ENCODE measurements at places on chromosomes 11 and 22.

- no peak for DNase-seq
Observed at GRCh38 chr22:50610581-50610980, 10.0 kb downstream of the MAPK8IP2 start.

- no peak for DNase-seq
Observed at GRCh38 chr22:41382098-41382578, 396 bp downstream of the TEF start.

DNA sequence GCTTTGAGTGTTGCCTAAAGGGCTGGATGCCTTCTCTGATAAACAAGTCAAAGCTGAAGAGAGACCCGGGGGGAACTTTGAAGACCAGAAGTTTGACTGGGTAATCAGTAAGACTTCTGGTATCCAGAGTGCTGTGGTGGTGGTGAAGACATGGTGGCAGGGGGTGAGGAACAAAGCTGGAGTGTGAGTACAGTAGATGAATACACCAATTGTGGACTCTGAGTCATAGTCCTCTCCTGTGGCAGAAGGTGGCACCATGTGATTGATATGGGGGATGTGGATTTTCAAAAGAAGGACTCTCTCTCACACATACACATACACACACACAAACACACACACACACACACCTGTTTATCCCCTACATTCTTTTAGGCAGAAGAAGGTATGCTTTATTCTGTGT is 12.3 kb downstream of the MS4A6A start:
- no peak for DNase-seq

DNA sequence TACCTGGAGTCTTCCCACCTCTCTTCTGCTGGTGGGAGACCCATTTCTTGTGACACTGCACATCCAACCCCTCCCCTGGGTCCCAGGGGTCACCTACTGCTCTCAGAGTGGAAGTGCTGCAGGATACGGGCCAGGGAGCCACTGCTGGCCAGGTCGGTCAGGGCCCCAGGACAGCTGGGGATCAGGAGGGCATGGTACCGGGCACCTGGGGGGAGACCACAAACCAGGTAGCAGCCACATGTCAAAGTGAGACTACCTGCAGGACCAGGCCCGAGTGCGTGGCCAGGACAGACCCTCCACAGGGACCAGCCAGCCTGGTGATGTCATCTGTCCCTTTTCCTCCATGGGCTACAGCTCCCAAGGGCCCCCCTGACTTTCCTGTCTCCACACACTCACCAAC is 3.9 kb downstream of the GATD1 start:
- DNase-seq: no peak

DNA sequence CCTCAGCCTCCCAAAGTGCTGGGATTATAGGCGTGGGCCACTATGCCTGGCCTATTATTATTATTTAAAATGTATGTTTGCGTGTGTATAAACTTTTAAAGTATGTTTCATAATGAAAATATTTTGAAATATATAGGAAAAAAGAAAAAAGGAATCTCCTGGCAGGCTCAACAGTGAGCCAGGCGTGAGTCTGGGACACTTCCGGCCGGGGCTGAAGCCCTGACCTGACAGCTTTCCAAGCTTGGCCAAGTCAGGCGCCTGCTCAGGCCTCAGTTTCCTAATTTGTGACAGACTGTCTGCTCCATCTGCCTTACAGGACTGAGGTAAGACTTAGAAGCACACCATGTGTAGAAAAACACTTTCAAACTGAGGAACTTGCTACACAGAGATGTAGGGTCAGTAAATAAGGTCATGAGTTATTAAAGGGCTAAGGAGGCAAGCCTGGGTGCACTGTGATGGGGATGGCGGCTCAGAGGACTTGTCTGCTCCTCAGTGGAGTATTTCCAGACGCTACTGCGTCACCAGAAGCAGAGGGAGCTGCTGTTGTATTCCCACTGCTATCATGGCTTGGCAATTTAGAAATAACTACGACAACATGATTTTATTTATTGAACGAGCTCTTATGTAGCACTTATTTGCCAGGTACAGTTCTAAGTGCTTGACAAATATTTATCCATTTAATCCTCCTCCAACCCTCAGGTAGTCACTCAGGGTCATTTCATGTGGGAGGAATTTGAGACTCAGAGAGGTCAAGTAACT is 100.1 kb downstream of the PRR5L start:
- no peak for DNase-seq

DNA sequence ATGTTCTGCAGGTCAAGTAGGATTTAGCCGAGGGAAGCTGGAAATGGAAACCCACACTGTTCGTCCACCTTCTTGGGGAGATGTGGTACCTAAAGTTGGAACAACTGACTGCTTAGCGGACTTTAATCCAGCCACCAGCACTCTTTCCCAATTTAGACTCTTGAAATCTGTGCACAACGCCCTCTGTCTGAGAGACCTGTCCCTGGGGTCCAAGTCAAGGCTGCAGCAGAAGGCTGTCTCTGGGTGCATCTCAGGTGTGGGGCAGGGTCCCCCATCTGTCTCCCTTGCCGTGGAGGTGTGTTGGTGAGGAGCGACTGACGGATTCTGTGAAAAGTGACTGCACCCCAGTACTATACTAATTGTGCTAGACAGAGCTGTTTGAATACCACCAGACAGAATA is 168.2 kb upstream of the CADM1 start:
- DNase-seq: no peak

- DNase-seq: no peak
Observed at GRCh38 chr11:115185507-115185906, 318.7 kb downstream of the CADM1 start.

DNA sequence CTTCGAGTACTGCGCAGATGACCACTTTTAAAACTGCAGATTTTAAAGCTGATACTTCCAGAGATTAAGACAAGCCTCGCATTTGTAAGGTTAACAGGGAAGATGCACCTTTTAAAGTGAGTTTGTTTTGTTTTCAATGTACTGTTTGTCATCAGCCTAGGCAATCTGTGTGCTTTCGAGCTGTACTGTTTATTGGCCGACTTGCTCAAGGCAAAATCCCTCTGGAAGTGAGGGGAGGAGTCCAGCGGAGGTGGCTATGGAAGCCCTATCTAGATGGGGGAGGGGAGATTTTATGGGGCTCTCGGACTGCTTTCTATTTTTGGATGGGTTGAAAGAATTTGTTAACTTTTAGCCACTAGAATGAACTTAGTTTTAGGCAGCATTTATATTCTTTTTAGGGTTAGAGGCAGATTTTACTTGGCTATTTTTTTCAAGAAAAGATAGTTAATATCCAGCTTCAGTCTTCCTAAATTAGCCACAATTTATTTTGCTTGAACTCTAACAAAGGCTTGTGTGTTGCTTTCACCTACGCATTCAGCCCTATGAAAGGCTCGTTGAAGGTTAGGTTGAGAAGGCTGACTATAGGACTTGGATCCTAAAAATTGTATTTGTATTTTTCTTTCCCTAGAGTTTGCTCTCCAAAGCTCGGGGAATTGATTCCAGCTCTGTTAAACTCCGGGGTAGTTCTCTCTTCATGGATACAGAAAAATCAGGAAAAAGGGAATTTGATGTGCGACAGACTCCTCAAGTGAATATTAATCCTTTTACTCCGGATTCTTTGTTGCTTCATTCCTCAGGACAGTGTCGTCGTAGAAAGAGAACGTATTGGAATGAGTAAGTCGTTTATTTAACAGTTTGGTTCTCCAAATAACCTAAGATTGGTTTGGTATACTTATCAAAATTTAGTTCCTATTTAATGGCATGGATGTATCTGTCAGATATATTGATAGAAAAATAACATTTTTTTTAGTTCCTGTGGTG is 2.1 kb downstream of the WEE1 start:
- DNase-seq: peak; percentile 92

DNA sequence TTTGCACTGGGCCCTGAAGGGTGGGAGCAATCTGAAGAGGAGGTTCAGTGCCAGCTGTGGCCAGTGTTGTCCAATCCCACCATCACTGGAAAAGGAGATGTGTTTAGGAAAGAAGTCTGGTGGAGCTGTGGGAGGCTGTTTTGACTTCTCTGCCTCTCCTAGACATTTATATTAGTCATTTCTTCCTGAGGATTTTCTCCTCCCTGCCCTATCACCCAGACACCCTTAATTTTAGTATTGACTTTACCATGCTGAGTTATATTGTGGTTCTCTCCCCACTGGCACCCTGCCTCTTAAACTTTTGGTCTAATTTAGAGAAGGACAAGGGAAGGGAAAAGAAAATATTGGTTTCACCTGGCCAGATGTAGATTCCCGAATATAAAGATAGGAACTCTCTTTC is 159.1 kb downstream of the WNT11 start:
- no peak for DNase-seq

- DNase-seq: peak; percentile 42
Observed at GRCh38 chr22:39471381-39472141, 14.7 kb downstream of the MGAT3 start.

DNA sequence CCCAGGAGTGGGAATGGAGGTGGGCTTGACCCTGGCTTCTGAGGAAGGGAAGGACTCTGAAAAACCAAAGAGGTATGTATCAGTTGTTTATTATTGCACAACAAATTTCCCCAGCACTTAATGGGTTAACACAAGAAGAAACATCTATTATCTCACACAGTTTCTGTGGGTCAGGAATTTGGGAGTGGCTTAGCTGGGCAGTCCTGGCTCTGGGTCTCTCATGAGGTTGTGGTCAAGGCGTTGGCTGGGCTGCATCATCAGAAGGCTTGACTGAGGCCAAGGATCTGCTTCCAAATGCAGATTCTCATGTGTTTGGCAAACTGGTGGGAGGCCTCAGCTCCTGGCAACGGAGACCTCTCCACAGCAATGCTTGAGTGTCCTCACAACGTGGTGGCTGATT is 17.5 kb upstream of the SMIM38 start:
- DNase-seq: peak; percentile 70

- DNase-seq: no peak
Observed at GRCh38 chr11:86692746-86693145, 20.3 kb upstream of the ME3 start.

DNA sequence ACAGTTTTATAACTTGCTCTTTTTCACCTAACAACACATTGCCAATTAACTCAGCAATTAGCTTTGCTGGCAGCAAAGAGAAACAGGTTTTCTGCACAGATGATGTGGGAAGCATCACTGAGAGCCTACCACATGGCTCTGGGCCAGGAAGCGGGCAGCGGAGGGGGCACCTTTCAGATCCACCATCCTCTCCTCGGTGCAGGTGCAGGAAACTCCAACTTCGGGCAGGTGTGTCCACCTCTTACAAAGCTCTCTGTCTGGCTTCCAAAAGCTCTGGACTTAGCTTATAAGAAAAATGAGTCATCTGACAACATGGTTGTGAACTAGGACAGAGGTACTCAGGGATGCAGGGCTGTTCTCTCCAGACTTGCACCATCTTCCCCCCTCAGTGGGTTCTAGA is 77.0 kb downstream of the RPS6KA4 start:
- no peak for DNase-seq

- DNase-seq: no peak
Observed at GRCh38 chr11:124238512-124238911, 2.4 kb upstream of the OR8G1 start.

DNA sequence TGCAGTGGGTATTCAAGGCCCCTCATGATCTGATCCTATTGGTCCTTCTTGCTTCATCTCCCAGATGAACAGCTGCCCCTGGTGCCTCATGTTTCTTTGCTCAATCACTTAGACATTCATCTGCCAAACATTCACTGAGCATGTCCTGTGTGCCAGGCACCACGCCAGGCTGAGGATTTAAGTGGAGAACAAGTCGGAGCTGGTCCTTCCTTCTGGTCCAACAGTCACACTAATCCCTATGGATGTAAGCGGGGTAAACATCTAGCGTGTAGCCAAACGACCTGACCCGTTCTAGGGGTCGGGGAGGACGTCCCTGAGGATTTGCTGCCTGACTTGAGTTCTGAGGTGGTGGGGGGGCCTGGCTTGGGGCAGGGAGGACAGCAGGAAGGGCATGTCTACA is 21.9 kb downstream of the ZMAT5 start:
- DNase-seq: peak; percentile 59

- DNase-seq: peak; percentile 17
Observed at GRCh38 chr22:31244943-31245451, 32.9 kb downstream of the LIMK2 start.

- DNase-seq: no peak
Observed at GRCh38 chr22:28051091-28051786, 132.2 kb upstream of the PITPNB start.

- peak; percentile 34 for DNase-seq
Observed at GRCh38 chr11:40292721-40293508, 1166.5 kb downstream of the LRRC4C start.

DNA sequence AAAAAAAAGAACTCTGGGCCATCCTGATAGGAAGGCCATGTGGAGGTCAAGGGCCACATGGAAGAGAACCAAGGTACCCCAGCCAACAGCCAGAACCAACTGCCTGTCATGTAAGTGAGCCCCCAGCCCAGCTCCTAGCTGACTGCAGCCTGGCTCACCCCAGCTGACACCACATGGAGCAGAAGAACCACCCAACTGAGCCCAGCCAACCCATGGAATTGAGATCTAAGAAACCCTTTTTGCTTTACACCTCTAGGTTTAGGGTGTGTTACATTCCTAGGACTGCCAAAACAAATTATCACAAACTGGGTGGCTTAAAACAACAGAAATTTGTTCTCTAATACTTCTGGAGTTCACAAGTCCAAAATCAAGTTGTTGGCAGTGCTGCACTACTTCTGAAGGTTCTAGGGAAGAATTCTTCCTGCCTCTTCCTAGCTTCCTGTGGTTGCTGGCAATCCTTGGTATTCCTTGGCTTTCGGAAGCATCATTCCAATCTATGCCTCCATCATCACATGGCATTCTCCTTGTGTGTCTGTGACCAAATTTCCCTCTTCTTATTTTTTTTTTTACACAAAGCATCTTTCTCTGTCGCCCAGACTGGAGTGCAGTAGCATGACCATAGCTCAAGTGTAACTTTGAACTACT is 4.4 kb downstream of the C11orf86 start:
- DNase-seq: no peak

- no peak for DNase-seq
Observed at GRCh38 chr11:63997801-63998337, 11.6 kb downstream of the OTUB1 start.

DNA sequence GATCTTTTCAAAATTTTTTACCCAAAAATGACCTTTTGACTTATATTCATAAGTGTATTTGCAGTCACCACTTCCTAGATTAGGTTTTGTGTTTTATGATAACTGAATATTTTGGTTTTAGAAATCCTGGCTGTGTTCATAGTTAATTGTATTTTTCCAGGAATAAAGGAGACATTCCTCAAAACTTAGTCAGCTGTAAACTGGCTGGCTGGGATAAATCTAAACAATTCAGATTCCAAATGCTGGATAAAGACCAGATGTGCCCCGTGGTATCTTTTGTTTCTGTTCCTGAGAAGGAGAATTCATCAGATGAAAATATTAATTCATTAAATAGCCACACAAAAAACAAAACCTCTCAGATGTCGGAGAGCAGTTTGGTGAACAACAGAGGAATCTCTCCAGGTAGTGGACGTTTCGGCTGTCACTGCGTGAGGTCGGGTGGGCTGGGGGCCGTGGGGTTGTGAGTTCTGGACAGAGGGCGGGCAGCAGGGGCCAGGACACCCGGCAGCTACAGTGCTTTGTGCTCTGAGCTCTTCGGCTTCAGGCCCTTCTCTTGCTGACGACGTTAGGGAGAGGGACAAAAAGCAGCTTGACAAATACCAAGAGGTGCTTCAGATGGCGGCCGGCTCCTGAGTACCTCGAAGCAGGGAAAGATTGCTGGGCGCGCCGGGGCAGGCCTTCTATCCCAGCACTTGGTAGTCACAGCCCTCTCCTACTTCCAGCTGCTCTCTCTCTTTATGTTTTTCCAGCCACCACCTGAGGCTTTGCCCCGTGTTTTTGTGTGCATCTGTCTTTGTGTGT is 24.6 kb downstream of the MOV10L1 start:
- DNase-seq: peak; percentile 81
